Gastrocnemius medialis (tissue), 4 donors: ENCODE measurements at places on chromosomes 6 and 20.

DNA sequence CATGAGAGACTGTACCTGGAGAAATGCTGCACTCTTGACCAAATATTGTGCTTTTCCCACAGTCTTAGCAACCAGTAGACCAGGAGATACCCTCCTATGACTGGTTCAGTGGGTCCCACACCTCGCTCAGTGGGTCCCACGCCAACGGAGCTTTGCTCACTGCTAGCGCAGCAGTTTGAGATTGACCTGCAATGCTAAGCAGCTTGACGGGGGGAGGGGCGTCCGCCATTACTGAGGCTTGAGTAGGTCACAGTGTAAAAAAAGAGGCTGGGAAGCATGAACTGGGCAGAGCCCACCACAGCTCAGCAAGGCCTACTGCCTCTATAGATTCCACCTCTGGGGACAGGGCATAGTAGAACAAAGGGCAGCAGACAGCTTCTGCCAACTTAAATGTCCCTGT lies 49.0 kb upstream of the HIVEP2 start:
- DNase-seq = no peak

- no peak for DNase-seq
These were observed 20.9 kb upstream of the VNN1 start for GRCh38 chr6:132734694-132735236.

GRCh38 chr20:49851231-49851705 lies 38.6 kb downstream of the SLC9A8 start:
- peak; percentile 43 for DNase-seq

DNA sequence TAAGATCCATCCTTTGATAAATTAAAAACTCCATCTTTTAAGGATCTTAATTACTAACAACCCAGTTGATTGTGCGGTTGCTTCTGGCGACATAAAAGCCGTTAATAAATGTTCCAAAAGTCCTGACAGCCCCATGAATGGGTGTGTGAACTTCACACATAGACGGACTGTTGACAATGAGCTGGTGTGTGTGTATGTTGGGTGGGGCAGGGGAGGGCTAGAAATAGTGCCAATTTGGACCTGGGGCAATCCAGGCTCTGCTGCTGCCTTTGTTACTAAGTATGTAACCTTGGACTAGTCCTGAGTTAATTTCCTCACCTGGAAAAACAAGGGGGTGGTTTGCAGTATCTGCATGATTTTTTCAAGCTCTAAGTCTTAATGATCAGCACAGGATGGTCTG lies 4.2 kb downstream of the MAS1 start:
- no peak for DNase-seq

DNA sequence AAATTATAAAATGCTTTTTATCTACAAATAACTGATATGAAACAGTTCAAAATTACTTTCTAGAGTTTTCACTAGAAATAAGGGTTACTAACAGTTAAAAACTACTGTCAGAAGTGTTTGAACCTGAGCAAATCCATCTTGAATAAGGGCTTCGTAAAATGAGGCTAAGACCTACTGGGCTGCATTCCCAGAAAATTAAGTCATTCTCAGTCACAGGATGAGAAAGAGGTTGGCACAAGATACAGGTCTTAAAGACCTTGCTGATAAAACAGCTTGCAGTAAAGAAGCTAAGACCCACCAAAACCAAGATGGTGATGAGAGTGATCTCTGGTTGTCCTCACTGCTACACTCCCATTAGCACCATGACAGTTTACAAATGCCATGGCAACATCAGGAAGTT lies 93.7 kb downstream of the PLG start:
- no peak for DNase-seq

DNA sequence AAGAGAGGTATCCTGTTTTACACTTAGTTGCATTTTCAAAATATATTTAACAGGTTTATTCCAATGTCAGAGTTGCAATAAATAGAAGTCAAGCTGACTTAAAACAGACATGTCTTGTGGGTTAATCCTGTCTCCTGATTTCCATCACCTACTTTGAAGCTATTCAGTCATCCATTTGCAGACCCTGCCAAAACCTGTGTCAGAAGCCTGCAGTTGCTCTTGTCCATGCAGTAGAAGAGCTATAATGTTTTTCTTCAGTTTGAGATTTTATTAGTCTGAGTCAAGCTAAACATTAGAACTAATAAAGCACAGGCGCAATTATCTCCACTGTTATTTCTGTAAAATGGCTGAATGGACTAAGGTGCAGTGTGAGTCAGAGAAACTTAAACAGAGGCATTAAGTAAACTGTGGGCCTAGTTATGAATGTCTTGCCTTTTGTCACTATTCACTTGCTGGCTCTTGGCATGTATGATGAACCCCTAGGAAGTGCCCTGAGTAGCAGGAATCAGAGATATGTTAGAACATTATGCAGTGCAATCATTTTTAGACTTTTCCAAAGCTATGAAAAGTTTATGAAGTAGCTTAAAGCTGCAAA lies 11.0 kb upstream of the HDGFL1 start:
- no peak for DNase-seq

- DNase-seq = no peak
These were observed 75.7 kb upstream of the RALY start for GRCh38 chr20:33917831-33918525.

GRCh38 chr6:48834706-48835105 lies 628.3 kb downstream of the MMUT start:
- DNase-seq = no peak

- DNase-seq = no peak
These were observed 29.4 kb downstream of the LPA start for GRCh38 chr6:160634706-160635105.

DNA sequence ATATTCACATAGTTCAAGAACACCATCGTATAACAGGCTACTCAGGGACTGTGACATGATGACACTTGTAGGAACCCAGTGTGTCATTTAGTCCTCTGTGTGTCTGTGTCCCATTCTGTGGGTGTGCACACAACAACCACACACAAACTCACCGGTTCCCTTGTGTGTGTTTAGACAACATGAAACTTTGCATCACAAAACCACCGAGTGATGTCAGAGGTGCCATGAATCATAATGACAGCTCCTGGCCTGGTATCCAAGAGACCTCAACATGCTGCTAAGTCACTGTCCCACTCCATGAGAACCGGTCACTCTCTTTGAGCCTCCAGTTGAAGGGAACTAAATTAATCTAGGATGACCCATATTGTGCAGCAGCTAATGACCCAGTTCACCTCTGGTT lies 421.3 kb downstream of the PREX1 start:
- no peak for DNase-seq

GRCh38 chr6:24504649-24505586 lies 10.1 kb downstream of the ALDH5A1 start:
- no peak for DNase-seq

- DNase-seq = no peak
These were observed 28.8 kb downstream of the GCM1 start for GRCh38 chr6:53119772-53120409.

GRCh38 chr6:104862456-104862855 lies 2.7 kb upstream of the HACE1 start:
- DNase-seq = no peak

DNA sequence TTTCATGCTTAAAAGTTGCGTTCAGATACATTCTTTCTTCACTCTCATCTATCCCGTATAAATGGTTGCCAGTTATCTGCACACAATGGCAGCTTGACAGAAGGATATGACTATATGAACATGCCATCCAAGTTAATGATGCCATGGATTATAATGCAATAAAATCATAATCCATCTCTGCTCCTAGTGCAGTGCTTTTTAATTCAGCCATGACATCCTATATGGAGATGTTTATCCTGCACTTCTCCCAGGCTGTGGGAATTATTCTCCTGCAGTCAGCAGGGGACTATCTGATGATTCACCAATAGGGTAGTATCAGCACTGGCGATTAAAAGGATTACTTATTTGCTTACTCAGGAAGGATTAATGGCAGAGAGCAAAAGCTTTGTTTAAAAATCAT lies 273.8 kb downstream of the SAMD5 start:
- no peak for DNase-seq

DNA sequence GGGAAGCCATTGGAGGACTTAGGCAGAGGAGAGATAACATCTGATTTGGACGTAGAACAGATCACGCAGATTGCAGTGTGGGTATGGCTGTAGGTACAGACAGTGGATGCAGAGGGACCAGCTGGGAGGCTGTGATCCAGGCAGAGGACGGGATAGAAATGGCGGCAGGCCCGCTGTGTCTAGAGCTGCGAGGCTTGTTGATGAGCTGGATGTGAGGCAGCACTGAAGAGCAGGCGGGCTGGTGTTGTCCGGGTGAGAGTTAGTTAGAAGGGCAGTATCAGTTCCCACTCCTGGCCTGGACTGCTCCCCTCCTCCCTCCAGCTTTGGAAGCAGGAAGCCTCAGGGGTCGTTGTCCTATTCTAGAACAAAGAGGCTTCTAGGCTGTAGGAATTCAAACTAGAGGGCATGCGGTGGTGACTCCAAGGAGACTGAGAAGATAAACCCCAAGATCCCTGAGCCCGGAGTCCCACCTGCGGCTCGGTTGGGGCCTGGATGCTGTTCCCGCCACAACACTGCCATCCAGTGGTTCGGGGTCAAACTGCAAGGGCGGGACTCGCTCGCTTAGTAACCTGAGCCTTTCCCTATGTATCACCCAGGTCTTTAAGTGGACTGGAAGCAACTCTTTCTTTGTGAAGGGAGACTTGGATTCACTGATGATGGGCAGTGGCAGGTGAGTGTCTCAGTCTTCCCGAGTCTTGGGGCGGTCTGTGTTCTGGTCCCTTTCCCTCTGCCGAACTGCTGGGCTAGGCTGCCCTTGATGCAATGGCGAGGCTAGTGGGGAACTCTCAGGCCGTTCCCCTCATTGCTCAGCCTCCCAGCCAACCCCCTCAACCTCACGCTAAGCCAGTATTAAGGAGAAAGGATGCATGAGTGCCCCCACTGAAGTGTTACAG lies 11.2 kb downstream of the TLDC2 start:
- DNase-seq = peak; percentile 61

- no peak for DNase-seq
These were observed 88.6 kb upstream of the SPACA1 start for GRCh38 chr6:87959083-87959482.

DNA sequence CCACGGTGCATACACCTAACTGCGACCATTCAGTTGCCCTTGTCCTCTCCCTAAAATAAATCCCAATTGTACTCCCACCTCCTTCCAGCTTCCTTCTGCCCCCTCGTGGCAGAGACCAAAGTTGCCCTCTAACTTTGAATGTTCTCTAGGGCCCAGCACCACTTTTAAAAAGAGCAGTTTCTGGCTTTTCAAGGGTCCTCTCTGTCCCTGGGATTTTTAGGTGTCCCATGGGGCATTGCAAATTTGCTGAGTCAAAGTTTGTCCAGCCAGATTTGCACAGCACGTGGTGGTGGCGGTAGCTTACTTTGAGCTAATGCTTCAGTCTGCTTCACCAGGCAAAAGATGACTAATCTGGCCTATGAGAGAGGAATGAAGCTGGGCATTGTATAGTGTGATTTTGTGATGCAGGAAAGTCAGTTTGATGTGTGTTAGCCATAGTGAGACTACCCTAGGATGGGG lies 100.2 kb downstream of the PERP start:
- no peak for DNase-seq

DNA sequence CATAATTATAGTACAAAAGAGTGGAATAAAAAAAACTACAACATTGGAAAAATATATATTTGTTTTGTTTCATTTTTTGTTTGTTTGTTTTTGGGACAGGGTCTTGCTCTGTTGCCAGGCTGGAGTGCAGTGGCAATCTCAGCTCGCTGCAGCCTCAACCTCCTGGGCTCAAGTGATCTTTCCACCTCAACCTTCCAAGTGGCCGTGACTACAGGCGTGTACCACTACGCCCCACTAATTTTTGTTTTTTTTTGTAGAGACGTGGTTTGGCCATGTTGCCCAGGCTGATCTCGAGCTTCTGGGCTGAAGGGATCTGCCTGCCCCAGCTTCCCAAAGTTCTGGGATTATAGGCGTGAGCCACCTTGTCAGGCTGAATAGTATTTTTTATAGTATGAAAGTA lies 41.4 kb upstream of the SH3BGRL2 start:
- no peak for DNase-seq

GRCh38 chr20:2219481-2220006 lies 76.3 kb upstream of the TGM3 start:
- DNase-seq = no peak

DNA sequence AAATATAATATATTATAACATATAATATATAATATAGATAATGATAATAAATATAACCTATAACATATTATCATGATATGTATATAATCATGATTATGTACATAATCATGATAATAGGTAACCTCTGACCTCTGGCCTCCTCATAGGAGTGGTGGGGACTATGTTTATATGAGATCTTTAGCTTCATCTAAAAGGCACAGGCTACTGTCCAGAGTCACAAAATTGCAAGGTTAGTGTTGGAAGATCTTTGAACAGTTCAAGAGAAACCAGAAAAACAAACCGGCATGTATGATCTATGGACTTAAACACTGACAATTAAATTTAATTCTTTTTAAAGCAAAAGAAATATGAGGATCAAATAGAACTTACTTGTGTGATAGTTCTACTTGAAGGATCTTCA lies 55.7 kb upstream of the TINAG start:
- DNase-seq = no peak

- DNase-seq = no peak
These were observed 19.4 kb downstream of the SYNDIG1 start for GRCh38 chr20:24488800-24489175.

DNA sequence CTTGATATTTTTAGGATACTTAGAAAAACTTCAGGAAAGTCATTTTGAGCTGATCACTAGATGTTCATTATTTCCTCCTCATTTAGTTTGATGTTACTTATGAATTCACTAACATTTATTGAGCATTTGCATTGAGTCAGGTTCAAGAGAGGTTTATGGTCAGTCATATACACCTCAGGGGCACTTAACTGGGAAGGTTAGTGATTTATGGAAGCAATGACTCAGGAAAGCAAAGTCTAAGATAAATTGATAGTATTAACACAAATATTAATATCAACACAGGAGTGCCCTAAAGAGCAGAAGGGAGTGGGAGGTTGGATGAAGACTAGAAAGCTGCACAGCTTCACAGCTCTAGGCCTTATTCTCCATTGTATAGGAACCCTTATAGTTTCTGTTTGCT lies 177.0 kb upstream of the TNFAIP3 start:
- DNase-seq = no peak

- no peak for DNase-seq
These were observed 6.8 kb downstream of the ADNP start for GRCh38 chr20:50924261-50924920.

- no peak for DNase-seq
These were observed 212.6 kb downstream of the PLCB1 start for GRCh38 chr20:8344631-8345030.

GRCh38 chr6:46240866-46241565 lies 70.2 kb upstream of the ENPP5 start:
- no peak for DNase-seq

DNA sequence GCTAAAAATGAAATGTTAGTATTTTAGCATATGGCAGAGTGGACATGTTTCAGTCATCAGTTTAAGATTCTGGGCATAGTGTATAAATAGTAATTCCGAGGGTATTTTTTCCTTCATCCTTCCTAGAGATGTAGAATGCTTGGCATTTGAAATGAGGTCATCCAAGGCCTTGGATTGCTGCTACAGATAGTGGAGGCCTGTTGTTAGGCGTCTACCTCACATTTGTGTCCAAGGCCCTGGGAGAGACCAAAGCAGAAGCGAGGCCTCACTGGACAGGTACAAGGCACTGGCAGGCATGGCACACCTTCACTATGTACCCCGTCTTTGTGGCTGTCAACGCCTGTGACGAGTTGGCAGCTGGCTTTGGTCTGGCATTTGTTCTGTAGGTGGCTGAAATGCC lies 58.0 kb downstream of the DTD1 start:
- no peak for DNase-seq

GRCh38 chr6:51737580-51738360 lies 349.6 kb downstream of the PKHD1 start:
- DNase-seq = no peak
